ENCODE measurements at places on chromosomes 7 and 10. TPM values are rescaled to one million over a fixed set of nuclear protein-coding genes. Genes with fewer than 3 reads are reported as not detected.

DNA sequence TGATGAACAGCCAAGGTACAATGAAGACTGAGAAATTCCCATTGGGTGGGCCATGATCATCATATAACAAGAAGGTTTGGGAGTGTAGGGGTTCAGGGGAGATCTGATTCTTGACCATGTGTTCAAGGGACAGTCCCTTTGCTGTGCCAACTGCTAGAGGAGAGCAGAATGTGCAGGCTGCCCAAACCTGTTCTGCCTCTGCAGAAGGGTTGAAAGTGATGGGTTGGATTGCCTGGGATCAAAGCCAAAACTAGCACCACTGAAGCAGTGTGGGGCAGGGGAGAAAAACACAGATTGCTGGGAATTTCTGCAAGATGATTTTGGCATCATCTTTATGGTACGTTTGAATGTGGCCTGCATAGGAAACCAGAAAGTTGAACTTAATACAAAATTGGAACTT, 303.9 kb downstream of the OTUD1 start:
- DNase-seq = no peak

Gene GPR85
- polyA plus RNA-seq = 0.31 TPM

- DNase-seq = peak; percentile 20
Observed at GRCh38 chr10:123427165-123427786, 238.9 kb upstream of the GPR26 start.

Gene MRLN
- polyA plus RNA-seq = not detected

GRCh38 chr10:75672842-75673241, 241.4 kb downstream of the LRMDA start:
- peak; percentile 16 for DNase-seq

GRCh38 chr7:82156168-82156567, 287.4 kb downstream of the CACNA2D1 start:
- DNase-seq = no peak

Gene TET1
- polyA plus RNA-seq = 3.2 TPM

GRCh38 chr10:84693006-84693405, 364.6 kb downstream of the CCSER2 start:
- DNase-seq = no peak

GRCh38 chr7:149673006-149673405, 100.4 kb downstream of the ZNF467 start:
- DNase-seq = no peak

Gene LRRC17
- polyA plus RNA-seq = 20.4 TPM

DNA sequence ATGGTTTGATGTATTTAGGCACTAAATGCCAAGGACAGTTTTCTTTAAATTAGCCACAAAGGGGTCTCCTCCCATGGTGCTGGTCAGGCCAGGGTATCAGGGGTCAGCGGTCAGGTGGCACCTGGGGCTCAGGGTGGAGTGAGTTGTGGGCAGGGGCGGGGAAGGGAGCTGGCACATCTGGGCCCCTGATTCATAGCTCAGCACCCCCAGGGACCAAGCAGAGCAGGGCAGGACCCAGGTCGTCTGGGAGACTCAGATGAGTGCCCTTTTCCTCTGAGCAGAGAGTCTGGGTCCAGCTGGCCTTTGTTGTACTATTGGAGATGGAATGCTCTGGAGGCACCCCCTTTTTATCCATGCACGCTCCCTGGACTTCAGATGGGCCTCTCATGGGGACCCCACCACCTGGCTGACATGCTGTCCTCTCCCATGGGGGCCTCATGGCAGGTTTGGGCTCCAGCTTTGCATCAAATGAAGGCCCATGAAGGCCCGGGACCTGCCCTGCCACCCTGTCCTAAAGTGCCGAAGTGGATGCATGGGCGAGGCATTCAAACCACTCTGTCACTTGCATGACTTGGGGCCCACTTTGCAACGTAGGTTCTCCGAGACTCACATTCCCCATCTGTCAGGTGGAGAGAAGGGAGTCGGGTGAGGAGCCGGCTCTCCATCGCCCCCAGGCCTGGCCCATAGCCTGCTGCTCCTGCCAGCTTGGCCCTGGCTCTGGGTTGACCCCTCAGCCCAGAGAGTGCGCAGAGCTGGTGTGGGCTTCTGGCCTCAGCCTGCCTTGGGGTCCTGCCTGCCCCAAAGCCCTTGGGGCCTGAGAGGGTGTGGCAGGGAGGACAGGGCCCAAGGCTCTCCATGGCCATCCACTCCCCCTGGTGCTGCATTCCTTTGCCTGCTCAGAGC, 66.4 kb downstream of the RAMP3 start:
- no peak for DNase-seq

DNA sequence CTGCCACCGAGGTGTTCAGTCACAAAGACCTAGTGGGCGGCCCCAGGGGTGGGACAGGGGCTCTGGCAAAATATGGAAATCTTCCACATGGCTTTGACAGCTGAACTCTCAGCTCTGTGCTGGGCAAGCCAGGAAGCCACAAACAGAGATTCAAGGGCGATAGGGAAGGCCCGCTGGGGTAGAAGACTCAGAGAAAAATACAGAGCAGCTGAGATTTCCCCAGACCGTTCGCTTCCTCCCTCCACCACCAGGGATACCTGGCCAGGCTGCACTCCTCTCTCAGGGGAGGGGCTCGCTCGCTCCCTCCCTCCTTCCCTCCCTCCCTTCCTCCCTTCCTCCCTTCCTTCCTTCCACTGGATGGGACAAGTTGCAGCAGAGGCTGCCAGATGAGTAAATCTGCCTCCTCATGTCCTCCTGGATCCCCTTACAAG, 260.5 kb downstream of the PRPF18 start:
- no peak for DNase-seq

Gene PARP12
- polyA plus RNA-seq = 8.9 TPM

Gene STAMBPL1
- polyA plus RNA-seq = 5.2 TPM

GRCh38 chr10:34288634-34289033, 526.5 kb downstream of the PARD3 start:
- DNase-seq = peak; percentile 42

DNA sequence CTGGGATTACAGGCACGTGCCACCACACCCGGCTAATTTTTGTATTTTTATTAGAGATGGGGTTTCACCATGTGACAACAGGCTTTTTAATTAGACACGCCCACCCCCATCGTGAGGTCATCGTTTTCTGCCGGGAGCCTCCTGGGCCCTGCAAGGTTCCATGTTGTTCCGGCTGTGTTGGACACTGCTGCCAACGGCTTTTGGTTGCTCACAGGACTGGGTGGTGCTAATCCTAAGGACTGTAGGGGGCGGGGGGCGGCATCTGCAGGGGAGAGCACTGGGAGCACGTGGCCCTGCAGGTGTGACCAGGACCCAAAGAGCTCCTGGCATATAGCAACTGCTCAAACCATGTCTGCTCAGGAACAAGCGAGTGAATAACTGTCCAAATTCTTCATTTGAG, 29.5 kb upstream of the INSIG1 start:
- no peak for DNase-seq

DNA sequence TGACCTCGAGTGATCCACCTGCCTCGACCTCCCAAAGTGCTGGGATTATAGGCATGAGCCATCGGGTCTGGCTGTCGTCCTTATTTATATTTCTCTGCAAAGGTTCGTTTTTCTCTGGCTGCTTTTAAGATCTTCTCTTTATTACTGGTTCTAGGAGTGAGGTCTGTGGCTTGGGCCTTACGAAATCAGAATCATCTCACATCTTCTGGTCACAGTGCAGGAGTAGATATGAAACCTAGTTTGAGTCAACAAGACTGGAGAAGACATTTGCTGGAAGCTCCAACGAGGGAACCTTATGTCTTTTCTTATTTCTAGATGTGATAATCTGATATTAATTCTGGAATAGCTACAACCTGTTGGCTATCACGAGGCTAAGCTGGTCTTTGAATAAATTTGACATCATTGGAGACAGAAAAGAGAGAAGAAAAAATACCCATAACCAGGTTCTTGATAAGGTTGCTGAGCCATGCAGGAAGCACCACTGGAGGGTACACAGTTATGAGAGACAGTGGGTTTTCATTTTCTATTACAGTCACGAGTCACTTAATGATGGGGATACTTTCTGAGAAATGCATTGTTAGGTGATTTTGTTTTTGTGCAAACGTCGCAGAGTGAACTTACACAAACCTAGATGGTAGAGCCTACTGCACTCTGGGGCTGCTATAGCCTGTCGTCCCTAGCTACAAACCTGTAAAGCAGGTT, 25.6 kb upstream of the IL15RA start:
- DNase-seq = no peak

GRCh38 chr7:157010588-157011332, at the start of gene MNX1:
TSS of gene MNX1 (minus strand) at chr7:157010663. CDS start at chr7:157010350, 313 bp downstream.
- peak; percentile 84 for DNase-seq

GRCh38 chr7:55144333-55145317, 125.8 kb downstream of the EGFR start:
- DNase-seq = no peak

Gene LEP
- polyA plus RNA-seq = not detected

Gene OR2A42
- not detected for polyA plus RNA-seq

- no peak for DNase-seq
Observed at GRCh38 chr7:77794000-77794399, 4.2 kb downstream of the TMEM60 start.

DNA sequence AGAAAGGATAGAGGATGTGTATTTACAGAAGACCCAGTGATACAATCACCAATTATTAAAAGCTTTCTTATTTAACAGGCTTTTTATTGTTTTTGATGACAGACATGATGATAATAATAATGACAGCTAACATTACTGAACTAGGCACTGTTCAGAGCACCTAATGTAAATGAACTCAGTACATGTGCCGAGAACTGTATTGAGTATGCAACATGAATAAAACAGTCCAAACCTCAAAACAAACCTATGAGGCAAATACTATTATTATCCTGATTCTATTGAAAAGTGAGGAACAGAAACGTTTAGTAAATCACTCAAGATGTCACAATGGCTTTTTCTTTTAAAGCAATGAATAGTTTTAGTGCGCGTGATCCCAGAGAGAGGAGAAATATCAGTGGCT, 27.1 kb downstream of the TAS2R16 start:
- DNase-seq = no peak

DNA sequence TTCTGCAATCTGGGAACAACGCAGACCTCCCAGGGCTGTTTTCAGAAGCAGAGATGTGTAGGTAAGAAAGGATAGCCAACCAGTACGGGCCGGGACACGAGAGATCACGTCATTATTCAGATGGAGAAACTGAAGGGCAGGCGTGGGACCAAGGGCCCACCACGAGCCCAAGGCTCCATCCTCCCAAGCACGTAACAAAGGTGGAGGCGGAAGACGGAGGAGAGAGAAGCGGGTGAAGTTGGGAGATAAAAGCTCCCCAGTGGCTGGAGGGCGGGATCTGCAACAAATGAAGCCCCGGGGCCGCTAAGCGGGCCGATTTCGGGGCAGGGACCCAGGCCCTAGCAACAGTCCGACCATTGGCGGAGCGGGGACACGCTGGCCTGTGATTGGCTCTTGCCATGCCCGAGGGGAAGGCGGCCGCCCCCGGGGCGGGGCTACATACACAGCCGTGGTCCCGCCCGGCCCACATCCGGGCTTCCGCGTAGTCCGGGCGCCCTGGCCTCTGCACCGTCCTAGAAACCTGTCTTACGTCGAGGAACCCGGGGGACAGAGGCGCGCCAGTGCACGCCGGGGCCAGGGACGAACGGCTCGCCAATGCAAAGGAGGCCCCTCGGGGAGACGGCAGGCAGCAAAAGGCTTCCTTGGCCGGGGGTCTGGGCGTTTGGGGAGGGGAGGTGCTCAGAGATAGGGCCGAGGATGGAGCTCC, 15.5 kb downstream of the HSPB1 start:
- DNase-seq = peak; percentile 99

Gene WAPL
- polyA plus RNA-seq = 19.4 TPM

DNA sequence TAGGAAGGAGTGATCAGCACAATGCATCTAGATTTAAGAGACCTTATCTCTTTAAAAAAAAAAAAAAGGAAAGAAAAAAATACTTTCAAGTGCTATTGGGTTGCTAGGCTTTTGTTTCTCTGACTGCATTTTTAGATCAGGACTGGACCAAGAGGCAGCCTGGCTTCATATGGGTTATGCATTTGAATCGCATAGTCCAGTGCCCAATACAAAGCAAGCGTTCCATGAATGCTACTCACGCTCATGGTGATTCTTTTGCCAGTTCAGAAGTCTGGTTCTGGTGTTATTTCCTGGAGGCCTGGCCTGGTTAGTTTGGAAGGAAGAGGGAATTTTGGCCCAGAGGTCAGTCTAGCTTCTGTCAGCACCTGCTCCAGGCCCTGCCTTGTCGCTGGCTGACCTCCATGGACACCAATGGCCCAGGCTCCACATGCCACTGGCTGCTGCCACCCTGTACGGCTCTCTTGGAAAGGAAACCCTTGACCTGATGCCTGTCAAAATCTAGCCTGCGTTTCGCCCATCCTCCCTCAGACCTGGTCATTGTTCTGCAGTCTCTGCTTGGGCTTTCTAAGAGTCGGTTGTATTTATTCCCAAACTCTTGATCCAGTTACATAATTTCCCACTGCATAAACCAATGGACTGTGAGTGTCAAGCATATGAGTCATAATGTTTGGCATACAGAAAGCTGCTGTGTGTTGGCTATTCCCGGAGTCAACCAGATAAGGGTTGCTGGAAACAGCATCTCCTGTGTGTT, 74.3 kb upstream of the MKX start:
- DNase-seq = peak; percentile 64

GRCh38 chr7:70529914-70530585, 601.9 kb upstream of the GALNT17 start:
- no peak for DNase-seq

- DNase-seq = no peak
Observed at GRCh38 chr10:2038036-2038435, 300.7 kb upstream of the ADARB2 start.

- DNase-seq = no peak
Observed at GRCh38 chr7:17347401-17347800, 48.9 kb downstream of the AHR start.

- DNase-seq = no peak
Observed at GRCh38 chr7:77258593-77258992, 59.0 kb upstream of the FGL2 start.

DNA sequence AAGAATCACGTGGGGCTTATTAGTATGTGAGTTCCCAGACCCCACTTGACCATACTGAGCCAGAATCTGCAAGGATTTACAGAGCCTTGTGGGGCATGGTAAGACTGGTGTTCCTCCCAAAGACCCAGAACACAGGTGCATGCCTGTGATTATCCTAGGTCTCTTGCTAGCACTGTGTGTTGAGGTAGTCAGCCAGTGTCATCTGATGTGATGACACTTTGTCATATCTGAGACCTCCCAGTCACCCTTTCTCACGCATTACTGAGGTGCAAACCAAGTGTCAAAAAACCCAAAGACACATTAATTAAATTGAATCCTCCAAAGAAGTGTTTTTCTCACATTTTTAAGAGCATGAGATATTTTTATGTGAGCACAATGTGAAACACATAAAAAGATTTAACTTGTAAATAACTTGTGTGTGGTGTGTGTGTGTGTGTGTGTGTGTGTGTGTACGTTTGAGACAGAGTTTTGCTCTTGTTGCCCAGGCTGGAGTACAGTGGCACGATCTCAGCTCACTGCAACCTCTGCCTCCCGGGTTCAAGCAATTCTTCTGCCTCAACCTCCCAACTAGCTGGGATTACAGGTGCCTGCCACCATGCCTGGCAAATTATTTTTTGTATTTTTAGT, 162.0 kb upstream of the PRPS1L1 start:
- DNase-seq = no peak

Gene IL2RA
- not detected for polyA plus RNA-seq

Measured in hepatocyte (in vitro differentiated cells).